Amniotic stem cell (primary cell): ENCODE measurements at places on chromosomes 3 and 15.

DNA sequence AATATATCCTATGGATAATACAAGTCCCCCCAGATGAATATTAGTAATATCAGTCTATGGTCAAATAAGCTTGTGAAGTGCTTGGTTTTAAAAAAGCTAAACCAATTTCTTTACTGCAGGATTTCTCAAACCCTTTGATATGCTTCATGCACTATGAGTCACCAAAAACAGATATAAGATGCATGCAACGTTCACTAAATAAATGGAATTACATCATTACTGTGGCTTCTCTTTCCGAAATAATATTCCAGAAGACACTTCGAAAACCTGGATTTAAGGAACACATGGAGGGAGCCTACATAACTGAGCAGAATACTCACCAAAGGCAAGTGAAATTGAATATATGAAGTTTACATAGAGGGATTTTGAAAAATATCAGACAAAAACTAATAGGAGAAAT is 126.3 kb upstream of the ABI3BP start:
- DNase-seq, result peak; percentile 59

GRCh38 chr3:144148356-144148755 is 176.7 kb downstream of the DIPK2A start:
- no peak for DNase-seq

GRCh38 chr3:152376351-152377183 is 107.8 kb downstream of the MBNL1 start:
- DNase-seq, result no peak

GRCh38 chr3:53354945-53355498 is 7.7 kb upstream of the DCP1A start:
- no peak for DNase-seq

GRCh38 chr3:72238010-72238691 is 453.2 kb upstream of the PROK2 start:
- no peak for DNase-seq

- DNase-seq, result no peak
Measured at GRCh38 chr3:181725131-181725731, 13.5 kb downstream of the SOX2 start.

GRCh38 chr3:23649448-23649847 is 156.3 kb upstream of the UBE2E1 start:
- no peak for DNase-seq

DNA sequence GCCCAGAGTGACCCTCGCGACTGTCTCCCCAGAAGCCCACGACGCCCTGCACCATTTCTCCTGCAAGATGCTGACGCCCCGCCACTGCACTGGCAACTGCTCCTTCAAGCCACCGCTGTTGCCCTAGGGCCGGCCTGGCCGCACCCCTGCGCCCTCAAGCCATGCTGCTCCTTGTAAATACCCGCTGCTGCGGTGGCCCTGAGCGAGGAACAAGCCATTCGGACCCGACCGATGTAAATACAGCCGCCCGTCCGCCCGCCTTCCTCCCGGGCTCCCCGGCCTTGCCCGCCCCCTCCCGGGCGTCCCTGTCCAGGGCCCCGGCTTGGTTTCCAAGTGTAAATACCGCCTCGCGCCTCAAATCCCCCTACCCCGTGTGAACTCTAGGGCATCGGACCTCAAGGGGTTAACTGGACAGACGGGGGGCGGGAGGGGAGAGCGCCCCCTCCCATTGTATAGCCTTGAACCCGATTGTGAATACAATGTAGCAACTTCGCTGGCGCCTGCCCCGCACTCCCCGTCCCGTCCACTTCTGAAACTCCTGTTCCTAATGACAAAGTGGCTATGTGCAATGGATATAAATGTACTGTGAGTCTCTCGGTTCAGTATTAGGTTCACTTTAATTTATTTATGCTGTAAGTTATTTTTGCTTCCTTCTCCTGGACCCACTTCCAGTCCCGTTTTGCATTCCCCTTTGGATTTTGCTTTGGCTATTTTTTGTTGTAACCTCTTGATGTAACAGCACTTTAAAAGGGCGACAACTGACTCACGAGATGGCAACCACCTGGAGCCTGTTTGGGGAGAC is 5.9 kb downstream of the RNU6-1 start:
- DNase-seq, result no peak

DNA sequence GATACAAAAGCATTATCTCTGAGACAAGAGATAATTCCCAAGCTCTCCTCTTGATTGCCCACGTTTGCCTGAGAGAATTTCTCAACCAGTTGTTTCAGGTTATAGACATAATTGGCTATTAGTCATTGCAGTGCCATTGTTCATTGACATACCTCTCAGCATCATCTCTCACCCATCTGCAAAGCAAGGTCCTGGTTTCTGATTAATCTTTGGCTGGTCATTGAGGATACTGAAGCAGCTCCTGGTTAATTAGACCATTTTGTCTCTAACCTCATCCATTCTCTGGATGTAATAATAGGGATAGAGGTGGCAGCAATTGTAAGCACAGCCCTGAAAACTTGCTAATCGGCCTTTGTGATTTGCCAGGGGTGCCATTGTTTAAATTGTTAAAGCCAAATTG is 104.2 kb downstream of the CNTN6 start:
- no peak for DNase-seq

- no peak for DNase-seq
Measured at GRCh38 chr15:92914768-92915221, 14.7 kb downstream of the CHD2 start.

DNA sequence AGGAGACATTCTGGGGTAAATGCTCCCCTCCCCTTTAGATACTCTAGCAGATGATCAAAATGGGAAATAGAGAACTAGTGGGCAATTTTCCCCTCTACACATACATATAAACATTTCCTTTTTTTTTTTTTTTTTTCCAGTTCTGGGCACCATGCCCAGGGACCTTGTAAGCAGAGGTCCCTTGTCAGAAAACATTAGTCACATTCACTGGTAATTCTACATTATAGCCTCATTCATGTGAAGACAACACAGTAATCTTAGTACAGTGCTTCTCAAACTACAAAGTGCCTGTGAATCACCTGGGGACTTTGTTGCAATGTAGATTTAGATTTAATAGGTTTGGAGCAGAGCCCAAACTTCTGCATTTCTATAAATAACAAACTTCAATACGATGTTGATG is 60.1 kb upstream of the ACTC1 start:
- DNase-seq, result peak; percentile 3

- no peak for DNase-seq
Measured at GRCh38 chr3:125959317-125960065, 9.5 kb upstream of the ROPN1B start.

GRCh38 chr15:71945012-71945411 is 134.7 kb downstream of the NR2E3 start:
- DNase-seq, result no peak

- no peak for DNase-seq
Measured at GRCh38 chr15:62068810-62069167, 2.0 kb downstream of the C2CD4A start.

DNA sequence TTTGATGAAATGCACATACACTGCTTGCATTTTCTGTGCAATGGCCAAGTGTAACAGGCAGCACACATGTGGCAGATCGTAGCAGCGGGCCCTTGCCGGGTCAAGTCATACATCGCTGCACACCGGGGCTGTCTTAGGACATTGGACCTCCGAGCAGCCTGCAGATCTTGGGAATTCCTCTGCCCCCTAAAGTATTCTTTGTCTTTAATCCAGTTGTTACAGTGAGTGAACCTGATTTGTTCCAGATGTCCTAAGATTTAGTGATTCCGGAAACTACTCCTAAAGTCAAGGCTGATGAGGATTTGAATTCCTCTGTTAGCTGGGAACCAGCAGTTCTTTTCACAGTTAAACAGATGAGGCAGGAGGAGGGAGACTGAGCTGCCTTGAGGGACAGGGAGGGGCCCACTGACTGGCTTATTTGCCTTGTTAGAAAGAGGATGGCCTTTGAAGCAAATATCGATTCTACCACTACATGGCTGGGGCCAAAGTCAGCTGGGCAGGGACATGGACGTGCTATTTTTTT is 190.7 kb upstream of the CTDSPL start:
- DNase-seq, result no peak

- no peak for DNase-seq
Measured at GRCh38 chr3:24401090-24401810, 93.4 kb downstream of the THRB start.

DNA sequence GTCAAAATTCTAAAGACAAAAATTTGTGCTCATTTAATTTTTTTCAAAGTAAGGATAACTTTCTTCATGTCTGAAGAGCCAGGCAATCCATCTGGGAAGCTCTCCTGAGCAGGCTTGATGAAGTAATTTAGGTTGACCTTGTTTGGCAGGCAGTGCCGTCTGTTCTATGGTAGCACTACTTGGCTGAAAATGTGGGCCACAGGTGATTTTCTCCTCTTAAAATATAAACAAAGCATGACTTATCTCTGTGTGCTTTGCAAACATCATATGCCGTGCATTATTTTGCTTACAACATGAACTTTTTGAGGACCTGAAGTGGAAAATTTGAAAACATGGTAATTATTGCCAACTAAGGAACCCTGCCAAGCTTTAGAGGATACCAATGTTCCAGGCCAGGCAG is 143.2 kb downstream of the RAP2B start:
- no peak for DNase-seq

DNA sequence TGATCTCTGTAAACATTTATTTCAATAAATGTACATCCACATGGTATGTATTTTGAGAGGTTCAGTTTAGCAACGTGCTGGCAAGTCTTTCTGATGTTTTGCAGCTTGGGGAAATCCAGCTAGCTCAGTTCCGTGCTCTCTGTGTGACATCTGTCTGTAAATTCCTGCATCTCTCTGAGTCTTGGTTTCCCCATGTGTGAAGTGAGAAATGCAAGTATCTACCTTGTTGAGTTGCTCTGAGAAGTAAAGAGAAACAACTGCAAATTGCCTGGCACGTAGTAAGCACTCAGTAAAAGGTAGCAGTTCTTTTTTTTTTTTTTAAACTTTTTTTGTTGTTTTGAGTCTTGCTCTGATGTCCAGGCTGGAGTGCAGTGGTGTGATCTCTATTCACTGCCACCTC is 30.2 kb upstream of the MORF4L1 start:
- DNase-seq, result no peak

DNA sequence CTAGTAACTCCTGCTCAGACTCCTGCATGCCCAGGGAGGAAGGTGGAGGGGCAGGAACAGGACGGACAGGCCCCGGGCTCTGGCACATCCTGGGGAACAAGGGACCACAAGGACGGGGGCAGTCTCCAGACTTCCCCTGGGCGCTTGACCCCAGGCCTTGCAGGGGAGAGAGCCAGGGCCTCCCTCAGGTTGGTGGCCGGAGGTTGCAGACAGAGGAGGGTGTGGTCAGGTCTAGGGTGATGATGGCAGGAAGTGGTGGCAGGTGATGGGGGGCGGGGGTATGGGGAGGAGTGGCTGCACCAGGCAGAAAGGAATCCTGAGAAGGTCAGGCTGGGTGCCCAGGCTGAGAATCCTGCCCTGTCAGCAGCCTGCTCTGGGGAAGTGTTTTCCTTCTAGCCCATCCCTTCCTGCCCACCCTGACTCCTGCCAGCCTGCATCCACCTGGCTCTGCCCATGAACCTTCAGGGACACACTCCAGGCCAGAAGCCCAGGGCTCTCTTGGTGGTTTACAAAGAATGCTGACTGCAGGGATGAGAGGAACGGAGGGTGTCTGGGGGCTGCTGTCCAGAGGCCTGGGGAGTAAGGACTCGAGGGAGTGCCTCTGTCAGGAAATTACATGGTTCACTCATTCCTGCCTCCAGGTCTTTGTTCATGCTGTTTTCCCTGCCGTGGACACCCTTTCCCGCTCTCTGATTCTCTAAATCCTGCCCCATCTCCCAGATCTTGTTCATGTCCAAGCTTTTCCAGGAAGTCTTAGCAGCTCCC is 15.8 kb downstream of the LOXL1 start:
- DNase-seq, result no peak
